Pancreas (tissue), 10 donors: ENCODE measurements at places on chromosomes 3 and 15.

GRCh38 chr15:72516777-72517176 lies 42.6 kb downstream of the ARIH1 start:
- DNase-seq: no peak

DNA sequence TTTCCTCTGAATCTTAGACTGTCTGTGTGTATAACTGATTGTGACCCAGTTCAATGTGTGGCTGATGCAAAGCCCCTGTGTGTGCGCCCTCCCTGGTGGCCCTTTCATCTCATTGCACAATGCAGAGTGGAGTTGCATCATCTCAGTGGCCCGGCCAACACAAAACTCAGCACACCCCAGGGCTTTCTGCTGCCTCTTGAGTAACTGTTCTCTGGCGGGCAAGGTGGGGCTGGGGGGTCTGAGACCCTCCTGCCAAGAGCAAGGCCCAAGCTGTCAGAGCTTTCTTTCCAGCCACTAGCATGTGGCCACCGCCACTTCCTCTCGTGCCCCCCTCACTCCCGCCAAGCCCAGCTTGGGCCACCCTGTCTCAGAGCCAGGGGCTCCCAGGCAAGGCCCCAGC lies 80.7 kb upstream of the ALDH1L1 start:
- DNase-seq: no peak

DNA sequence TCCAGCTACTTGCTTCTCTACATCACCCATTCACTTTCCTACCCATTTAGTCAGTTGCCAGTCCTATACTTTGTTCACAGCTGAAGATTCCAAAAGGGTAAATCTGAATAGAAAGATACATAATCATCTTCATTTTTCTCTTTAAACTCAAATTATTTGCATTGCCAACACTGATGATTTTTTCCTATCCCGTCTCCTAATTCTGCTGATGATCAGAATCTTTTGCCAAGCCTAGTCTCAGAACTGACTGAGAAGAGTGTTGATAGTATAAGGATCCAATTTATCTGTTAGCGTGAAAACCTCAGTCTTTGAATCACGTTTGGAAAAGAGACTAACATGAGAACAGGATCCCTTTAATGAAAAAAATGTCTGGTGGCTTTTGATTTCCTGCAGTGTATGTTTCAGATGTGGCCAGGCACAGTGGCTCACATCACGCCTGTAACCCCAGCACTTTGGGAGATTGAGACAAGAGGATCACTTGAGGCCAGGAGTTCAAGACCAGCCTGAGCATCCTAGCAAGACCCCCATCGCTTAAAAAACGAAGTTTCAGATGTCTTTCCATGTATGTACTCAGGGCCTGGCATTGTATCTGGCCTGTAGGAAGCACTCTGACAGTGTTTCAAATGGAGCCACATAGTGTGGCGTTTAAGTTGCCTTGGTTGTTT lies 169.4 kb downstream of the KLHL25 start:
- DNase-seq: no peak

GRCh38 chr3:59641169-59641899 lies 591.5 kb upstream of the CFAP20DC start:
- DNase-seq: no peak

DNA sequence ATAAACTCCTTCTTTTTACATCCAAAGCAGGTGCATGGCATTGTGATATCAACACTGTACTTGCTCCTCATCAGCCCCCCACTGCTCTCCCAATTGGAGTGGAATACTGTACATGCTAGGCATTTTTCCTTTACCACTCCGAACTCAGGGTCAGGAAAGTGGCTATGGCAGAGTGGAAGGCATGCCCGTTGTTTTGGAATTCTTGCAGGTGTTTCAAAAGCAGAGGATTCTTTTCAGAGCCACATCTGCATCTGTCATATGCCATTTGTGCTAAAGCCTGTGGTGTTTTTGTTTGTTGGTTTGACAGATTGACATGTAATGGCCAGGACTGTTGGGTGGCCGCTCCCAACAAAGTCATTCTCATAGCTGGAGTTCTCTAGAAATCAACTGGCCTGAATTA lies 41.7 kb downstream of the SOX2 start:
- DNase-seq: no peak

DNA sequence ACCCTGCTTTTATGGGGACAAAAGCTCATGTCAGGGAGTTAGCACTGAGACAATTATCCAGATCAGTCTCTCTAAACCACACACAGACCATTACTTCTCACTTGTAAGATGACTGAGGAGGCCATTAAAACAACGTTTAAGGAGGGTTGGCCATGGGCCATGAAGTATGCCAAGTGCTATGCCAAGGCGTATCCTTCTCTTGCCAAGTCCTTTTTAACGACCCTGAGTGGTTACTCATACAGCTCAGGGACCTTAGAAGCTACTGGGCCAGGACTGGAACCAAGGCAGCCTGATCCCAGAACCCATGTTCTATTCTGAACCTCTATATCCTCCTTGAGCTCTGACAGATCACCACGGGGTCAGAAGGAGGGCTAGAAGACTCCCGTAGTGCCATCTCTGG lies 50.0 kb downstream of the NMNAT3 start:
- no peak for DNase-seq

- DNase-seq: no peak
Measured at GRCh38 chr3:59677747-59678702, 628.2 kb upstream of the CFAP20DC start.

- no peak for DNase-seq
Measured at GRCh38 chr3:46102780-46103130, 75.5 kb upstream of the XCR1 start.

DNA sequence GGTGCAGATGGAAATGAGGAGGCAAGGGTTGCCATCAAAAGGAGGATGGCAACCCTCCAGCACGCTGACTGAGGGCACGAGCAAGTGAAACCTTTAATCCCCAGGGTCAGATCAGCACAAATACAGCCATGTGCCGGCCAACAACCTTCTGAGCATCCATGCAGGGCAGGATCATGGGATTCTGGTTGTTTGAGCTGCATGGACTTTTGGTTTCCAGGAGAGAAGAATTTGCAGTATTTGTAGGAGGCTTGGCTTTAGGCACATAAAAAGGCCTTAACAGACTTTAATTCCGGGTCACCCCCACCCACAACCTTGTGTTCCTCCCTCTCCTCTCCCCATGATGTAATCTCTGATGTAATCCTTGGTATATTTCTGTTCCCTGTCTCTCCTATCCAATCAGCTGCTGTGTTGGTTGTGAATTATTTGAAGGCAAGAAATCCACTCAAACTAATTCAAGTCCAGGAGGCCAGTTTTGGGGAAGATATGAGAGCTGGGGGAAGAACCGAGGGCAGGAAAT lies 254.3 kb downstream of the SHQ1 start:
- DNase-seq: no peak

DNA sequence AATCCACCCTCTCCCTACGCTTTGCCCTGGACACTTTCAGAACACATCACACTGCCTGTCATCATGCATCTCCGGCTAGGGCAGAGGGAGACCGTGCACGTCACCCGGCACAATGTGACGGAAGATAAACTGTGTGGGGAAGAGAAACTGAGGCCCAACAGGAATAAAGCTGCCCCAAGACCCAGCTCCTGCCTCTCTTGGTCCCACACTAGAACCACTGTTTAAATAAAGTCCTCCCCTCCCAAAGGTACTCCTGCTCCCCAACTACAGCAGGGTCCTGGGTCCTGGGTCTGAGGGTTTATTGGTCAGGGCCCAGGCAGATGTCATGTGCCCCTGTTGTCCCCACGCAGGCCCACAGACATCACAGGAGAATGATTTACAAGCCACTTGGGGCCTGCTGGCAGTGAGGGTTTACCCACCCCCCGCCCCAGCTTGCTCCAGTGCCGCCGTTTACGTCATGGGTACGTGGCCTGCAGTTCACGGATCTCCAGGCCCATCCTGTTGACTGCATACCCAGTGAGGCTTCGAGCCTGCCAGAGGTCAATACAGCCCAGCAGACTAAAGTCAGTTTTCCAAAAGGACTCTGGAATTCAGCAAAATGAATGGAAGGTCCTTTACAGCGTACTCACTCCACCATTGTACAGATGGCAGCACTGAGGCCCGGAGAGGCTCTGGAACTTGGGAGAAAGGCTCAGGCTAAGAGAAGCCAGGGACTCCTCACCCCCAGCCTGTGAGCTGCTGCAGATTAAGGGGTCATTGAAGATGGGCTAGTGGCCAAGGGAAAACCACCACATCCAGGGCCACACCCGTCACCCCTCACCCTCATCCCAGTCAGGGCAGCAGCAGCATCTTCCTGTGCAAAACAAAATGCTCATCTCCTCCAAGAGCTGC lies 23.2 kb downstream of the ALS2CL start:
- DNase-seq: no peak

DNA sequence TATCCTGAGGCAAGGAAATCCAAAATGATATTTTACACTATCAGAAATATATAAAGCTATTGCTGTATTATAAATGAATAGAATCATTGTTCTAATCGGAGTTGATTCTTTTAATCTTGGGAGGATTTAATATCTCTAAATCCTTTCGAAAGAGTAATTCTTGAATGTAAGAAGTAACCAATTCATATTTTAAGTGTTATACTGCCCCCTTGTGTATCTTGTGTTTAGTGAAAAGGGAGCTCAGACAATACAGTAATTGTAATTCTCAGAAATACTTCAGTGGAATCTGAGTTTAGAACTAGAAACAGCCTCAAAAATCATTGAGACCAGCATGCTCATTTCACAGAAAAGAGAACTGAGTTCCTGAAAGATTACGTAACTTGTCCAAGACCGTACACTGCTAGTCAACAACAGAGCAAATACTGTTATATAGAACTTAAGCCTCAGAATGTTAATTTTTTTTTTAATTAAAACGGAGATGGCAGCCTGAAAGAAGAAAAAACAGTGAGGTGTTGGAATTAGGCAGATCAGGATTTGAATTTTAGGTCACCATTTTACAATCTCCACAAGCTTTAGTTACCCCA lies 42.9 kb downstream of the PLCH1 start:
- DNase-seq: no peak

DNA sequence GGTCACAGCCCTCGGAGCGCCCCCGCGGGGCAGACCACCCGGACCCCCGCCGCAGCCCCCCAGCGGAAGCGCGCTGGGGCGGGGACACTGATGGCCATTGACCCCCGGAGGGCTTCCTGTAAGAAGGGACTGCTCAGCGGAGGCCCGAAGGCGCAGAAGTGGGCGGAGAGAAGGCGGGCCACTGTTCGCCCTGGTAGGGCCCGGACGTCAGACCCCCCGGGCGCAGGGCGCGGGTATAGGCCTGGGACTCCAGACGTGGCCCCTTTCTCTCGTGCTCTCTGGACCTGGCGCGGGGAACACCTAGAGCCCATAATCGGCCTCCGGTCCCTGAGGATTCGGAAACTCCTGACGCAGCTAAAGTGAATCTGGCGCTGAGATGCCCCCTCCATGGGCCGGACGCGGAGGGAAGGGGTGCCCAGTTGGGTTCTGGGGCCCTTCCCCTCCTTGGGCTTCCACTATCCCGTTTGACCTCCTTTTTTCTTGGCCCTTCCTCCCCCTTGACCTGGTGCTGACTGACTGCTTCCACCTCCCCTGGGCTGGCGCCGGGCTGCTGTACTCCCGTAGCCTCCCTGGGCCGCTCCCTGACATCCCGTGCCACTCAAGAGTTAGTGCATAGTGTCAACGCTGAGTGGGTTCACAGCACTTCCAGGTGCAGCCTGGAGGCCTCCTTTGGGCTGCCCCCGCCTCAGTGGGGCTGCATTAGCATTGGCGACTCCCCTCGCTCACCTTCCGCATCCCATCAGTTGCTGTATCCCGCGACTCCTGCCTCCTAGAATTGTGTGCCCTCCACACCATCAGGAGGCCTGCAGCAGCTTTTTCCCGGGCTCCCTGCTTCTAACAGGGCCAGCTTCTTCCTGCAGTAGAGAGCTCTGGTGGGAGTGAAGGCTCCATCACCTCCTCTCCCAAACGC lies 694 bp downstream of the ABTB1 start:
- DNase-seq: no peak

- DNase-seq: no peak
Measured at GRCh38 chr3:134751831-134752230, 43.2 kb upstream of the EPHB1 start.

GRCh38 chr15:78210349-78210717 lies 24.0 kb downstream of the ACSBG1 start:
- DNase-seq: no peak

- no peak for DNase-seq
Measured at GRCh38 chr3:3064297-3064696, 45.9 kb downstream of the IL5RA start.

DNA sequence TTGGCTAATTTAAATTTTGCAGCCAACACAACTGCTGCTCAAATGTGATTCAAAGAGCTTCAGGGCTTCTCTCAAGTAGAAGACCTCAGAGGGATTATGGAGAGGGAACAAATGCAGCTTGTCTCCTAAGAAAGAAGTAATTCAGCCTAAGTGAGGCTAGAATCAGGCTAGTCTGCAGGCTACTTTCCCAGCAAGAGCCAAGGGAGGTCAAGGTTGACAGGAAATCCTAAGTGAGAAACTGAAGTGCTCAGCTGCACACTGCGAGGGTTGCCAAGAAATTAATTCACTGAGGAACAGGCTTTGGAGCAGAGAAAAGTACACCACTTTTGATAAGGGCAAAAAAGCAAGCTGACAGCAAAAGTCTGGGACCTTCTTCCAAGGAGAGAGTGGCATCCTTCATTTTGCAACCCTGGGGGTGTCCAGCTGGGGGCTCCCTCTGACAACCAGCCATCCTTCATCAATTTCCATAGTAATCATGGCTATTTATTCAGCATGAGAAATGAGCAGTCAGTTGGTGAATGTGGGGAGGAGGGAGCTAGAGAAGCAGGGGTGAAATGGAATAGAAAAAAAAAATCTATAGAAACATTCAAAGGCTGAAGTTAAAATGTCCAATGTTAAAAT lies 646.4 kb upstream of the ADAMTS9 start:
- DNase-seq: no peak

- DNase-seq: no peak
Measured at GRCh38 chr3:101851850-101852714, 2.8 kb downstream of the NFKBIZ start.

- no peak for DNase-seq
Measured at GRCh38 chr3:32630266-32630665, 54.7 kb upstream of the CNOT10 start.

DNA sequence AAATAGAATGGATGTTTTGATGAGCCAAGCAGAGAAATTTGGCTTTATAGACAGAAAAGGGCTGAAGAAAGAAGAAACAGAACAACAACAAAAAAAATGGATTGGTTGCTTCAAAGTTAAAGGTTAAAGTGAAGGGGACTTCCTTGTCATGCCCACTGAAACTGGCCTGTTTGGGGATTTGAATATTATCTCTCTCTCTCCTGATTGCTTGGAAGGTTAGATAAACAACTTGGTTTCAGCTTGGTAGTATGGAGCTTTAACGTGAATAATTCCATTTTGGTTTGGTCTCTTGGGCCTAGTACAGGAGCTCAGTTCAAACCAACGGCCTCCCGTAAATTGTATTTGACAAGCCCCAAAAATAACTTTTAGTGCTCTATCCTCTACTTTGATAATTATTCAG lies 70.8 kb upstream of the MBNL1 start:
- DNase-seq: no peak

- peak; percentile 27 for DNase-seq
Measured at GRCh38 chr3:180680097-180680430, 775 bp upstream of the CCDC39 start.

DNA sequence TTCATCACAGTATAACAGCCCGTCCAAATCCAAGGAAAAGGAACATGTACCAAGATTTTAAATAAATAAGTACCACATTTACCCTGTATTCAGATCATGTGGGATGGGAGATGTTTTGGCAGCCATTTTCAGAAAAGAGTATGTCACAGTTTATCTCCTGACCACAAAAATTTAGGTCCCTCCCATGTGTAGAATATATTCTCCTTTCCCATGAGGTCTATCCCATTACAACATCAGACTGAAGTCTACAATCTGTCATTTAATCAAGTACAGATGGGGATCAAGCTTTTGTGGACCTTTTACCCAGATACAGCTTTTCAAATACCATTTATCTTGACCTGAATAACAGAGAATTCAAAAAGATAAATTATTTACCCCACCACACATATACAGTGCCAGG lies 444.5 kb downstream of the PLOD2 start:
- no peak for DNase-seq

- DNase-seq: no peak
Measured at GRCh38 chr3:164752812-164753211, 325.5 kb downstream of the SI start.
